ENCODE measurements at places on chromosomes 11 and 22.

DNA sequence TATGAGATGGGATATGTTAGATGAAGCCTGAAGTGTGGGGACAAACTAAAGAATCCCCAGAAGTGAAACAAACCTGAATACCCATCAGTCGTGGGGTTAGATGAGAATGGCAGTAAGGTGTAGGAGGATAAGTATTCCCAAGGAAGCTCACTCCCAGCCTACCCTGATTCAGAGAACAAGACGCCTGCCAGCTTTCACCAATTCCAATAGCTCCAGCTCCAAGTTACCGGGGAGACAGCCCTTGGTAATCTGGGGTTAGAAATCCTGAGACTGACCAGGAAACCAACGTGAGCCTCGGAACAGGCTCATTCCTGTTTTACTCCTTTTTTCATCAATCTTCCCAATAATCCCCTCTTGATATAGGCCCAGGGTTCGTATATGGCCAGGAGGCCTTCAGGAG is 46.5 kb downstream of the RPL27A start:
- no peak for DNase-seq

GRCh38 chr11:8223513-8223900 is 40.2 kb downstream of the LMO1 start:
- peak; percentile 6 for DNase-seq

DNA sequence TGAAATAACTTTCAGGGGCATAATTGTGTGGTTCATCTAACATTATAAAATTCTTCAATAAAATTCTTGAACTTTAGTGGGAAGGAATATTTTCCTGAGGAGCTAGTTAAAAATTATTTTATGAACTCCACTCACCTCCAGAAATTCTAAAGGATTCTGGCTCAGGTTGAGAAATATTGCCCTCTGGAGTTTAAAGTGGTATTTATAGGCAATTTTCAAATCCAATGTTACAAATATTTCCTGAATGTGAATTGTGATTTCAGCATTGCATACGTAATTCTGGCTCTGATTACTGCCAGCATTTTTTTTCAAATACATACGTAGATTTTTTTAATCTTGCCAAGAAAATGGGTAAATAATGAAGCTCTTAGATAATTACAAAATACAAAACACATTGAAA is 598.2 kb upstream of the ANO3 start:
- no peak for DNase-seq

DNA sequence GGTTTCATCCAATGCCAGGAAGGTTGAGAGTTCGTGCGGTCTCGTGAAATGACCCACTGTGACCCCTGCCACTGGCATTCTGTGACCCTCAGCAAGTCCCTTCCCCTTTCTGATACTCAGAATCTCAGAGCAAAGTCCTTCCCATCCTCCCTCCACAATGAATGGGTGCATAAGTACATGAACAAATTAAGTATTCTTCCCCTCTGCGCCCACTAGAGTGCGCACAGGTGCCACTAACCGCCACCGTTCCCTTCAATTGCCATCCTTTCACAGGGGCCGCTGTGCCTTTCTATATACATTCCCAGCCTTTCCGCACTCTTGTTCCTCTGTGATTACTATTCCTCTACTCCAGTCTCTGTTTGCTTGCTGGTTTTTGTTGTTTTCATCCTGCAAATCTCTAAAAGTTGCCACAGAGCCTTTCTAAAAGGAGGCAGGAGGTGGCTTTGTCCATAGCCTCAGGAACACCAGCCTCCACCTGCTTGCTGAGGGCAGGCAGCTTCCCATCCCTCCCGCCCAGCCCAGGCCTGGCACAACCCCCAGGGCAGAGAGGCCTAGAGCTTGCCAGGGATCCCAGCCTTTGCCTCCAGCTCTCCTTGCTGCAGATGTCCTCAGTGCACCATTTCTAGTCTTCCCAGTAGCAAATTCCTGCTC is 6.7 kb upstream of the AP1B1 start:
- peak; percentile 70 for DNase-seq

- DNase-seq: no peak
Measured at GRCh38 chr22:49039625-49040024, 788.0 kb downstream of the BRD1 start.

- peak; percentile 52 for DNase-seq
Measured at GRCh38 chr11:91104237-91104636, 881.4 kb upstream of the CHORDC1 start.

- DNase-seq: no peak
Measured at GRCh38 chr22:23384431-23384830, 195.7 kb downstream of the IGLL1 start.

- peak; percentile 80 for DNase-seq
Measured at GRCh38 chr11:9982796-9983579, 311.0 kb downstream of the SBF2 start.

DNA sequence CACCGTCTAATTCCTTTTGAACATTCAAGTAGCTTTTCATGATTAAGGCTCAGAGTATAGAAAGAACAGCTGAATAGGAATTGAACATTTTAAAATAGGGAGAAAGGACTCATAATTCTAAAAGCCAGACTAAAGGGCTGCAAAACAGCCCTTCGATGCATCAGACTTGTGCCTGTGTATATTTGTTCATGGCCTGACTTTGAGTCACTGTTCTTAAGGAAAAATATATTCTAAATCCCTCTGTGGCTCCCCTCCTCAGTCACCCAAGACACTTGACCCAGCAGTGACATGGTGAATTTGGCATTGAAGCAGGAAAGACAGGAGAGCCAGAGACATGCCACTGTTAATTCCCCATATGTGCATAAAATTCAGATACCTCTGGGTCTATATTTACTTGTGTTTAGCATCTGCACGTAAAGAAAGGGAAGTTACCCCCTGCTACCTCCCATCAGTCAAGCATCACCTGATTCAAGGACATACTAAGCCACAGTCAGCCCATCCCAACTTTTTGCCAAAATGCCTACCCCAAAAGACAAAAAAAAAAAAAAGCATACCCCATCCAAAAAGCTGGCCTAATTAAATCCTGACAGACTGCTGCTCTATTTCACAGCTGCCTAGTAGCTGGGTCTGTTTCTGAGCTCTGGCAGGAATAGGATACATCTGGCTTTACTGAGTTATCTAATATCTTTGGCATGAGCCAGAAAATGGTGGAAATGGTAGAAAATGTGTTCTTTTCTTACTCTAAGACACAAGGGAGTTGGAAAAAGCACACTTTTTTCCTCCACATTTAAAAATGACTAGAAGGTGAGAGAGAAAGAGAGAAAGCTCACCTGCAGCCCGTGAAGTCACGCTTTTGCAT is 93.5 kb downstream of the COMMD9 start:
- DNase-seq: no peak

DNA sequence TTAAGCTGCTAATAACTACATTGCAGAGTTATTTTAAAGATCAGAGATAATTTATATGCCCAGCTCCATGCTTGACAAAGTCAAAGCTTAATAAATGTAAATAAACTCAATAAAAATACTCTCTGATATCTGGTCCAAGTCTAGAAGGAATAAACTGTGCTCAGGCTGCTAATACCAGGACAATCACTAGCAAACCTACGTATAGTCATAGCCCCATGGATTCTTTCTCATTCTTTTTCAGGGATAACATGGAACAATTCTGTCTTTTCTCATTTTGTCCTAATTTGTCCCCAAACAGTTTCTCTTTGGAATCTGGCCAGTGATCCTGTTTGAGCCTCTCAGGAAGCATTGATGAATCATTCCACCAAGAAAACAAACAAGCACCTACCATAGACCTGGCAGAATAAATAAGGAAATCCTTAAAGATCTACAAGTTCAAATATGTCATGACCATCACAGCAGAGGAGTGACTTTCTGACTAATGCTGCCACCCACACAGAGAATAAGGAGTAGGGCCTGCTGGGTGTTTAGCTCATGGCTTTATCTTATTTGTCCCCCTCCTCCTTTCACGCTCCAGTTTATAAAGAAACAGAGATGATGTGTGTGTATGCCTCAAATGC is 14.1 kb upstream of the B3GNT6 start:
- DNase-seq: peak; percentile 65

DNA sequence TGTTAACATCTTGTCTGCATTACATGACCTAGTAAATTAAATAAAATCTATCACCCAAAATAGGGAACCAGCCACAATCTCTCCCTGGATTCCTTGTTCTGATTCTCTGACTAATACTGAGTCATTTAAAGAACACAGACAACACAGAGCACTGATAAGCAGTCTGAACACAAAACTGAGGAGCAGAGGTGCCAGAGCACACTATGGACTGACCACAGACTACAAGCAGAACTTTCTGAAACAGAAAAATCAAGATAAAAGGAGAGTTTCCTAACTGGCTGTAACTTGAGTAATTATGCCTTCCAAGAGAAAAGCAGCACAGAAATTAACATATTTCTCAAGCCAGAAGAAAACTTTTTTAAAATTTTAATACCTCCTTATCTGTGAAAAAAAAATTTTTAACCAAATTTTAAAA is 128.8 kb downstream of the SGSM3 start:
- peak; percentile 97 for DNase-seq

- no peak for DNase-seq
Measured at GRCh38 chr11:109349276-109350080, 72.5 kb upstream of the C11orf87 start.

DNA sequence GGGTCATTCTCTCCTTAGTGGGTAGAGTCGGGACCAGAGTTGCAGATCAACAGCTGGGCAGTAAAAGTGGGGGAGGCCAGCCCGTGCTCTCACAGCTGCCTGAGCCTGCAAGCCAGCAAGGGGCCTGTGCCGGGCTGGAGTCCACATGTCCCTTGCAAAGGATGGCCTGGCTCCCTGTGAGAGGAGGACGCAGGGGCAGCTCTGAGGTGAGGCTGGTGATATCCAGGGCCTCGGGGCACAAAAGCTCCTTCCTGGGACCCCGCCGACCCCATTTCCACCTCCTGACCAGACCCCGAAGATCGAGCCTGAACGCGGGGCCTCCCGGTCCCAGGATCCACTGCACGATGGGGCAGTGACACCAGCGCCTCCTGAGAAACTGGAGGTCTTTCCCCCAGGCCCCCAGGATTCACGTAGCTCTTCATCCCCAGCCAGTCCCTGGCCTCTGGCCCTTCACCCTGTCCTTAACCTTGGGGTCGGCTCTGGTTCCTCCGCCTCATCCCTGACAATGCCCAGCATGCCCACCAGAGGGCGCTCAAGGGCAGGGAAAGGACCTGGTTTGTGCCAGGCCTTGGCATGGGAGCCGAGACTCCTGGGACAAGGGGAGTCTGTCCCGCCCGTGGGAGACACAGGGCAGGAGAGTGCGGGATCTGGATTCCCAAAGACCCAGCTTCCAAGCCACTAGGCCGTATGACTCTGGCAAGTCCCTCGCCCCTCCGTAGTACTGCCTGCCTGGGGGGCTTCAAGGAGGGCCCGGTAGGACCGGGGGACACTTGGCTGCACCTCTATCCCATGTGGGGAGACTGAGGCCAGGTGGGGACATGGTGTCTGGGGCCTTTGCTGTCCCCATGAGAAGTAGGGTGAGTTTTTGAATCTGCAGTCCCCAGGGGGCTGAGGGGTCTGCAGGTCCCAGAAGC is 17.8 kb upstream of the WNT7B start:
- no peak for DNase-seq

- no peak for DNase-seq
Measured at GRCh38 chr11:115300660-115301428, 203.4 kb downstream of the CADM1 start.

GRCh38 chr11:115458877-115459276 is 45.3 kb downstream of the CADM1 start:
- DNase-seq: no peak

DNA sequence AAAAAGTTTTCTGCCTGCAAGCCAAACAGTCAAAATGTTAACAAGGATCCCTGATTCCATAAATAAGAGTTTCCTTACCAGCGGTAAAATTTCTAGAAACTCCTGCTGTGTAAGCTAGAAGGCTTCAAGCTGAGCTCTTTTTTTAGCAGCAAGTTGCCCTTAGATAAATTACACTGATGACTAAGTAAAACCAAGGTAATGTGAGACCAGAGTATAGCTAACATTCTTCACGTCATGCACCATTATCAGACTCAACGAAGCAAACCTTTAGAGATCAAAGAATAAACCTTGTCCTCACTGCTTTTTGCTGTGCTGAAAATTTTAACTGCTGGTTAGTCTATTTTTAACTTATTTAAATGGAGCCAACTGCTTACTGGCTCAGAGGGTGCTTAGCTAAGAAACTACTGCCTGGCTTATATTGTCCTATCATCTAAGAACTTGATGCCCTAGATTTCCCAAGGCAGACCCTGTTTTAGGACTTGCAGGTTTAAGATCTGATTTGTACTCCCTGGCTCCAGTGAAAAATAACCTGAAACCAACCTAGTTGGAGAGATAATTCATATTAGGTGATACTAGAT is 900.7 kb downstream of the JRKL start:
- no peak for DNase-seq

DNA sequence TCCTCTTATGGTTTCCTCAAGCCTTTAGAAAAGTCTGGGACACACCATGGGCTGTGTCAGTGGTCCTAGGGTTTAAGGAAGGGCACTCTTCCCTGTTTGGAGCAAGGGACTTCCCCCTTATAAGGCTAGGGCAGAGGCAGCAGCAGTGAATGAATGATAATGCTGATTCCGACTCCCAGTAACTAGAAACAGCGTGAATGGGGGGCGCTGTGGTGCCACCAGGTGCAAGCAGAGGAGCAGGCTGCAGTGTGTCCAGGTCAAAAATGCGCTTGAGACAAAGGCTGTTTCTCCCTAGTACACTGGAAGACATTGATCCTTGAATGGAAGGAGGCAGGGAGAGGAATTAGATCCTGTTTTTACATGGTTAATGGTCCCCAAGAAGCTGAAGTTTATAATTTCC is 11.6 kb upstream of the RIC3 start:
- no peak for DNase-seq

DNA sequence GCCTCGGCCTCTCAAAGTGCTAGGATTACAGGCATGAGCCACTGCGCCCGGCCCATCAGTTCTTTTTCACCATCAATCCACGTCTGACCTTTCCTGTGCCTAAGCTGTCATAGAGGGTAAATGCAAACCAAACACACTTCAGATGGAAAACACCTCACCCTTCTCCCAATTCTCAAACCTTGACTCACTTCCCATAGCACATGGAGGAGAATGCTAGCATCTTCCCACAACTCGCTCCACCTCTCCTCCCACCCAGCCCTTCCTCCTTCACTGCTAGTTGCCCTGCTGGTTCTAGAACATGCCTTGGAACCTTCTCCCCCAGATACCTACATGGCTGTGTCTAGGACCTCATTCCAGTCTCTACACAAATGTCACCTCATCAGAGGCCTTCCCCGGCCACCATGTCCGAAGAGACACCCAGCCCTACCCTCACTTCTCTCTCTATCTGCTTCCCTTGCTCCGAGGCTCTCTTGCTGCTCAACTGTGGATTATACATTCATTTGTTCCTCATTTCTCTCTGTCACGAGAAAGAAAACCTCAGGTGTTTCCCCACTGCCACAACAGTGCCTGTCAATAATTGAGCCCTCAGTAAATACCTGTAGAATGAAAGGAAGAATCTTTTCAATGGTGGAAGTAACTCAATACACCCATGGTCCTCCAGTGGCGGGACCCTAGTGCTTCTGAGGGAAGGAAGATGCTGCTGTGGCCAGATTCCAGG is 21.3 kb upstream of the NCF4 start:
- DNase-seq: no peak

DNA sequence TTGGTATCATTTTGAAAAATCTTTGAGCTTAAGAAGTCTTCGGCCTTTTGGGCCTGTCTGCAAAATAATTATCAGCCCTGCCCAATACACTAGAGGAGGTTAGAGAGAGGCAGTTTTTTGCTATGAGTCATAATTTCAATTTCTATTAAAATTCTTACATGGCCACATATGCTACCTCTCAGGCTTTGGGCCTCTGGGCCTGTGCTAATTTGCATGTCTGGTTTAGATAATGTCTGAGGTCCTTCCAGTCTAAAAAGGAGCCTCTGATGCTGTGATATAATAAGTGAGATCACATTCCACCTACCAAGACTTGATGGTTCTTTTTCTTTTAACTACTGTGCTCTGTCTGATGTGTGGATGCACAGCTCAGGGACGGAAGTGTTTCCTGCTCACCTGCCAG is 70.8 kb downstream of the KCNJ1 start:
- peak; percentile 69 for DNase-seq

GRCh38 chr11:104705490-104706190 is 192.6 kb downstream of the CASP12 start:
- DNase-seq: peak; percentile 19
